ENCODE measurements at places on chromosomes 6 and 20.

DNA sequence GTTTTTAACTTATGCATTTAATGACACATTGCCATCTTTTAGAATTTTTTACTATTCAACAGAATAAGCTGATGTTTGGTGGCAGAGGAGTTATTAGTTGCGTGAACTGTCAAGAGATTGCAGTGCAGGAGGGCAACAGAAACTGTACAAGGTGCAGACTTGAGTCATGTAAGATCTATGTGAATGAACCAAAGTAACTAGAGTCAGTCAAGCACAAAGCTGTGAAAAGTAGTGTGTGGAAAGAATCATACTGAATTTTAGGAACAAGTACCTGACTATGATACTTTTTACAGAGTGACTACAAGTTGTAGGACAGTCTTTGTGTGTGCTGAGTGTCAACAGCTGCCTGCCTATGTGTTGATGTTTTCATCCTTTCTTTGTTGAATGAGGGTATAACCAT, 2.7 kb upstream of the C6orf163 start:
- no peak for DNase-seq

DNA sequence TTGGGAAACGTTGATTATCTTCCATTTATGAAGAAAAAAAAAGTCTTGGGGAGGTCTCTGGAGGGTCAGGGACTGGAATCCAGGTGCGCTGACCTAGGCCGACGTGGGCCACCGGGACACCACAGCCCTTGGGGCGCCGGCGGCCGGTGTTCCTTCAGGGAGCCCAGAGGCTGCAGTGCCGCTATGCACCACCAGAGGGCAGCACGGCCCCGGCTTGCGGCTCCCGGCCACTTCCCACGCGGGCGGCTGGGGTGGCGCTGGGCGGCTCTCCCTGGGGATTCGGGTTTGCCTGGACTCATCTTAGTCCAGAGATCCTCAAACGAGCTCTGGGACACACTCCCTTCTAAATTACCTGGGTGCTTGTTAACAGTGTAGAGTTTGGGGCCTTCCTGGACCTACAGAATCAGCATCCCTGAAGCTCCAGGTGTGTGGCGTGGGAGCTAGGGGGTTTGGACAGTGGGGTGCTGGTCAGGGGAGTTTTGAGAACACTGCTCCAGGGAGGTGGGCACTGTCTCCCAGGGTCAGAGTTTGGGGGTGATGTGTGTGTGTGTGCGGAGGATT, 23.0 kb upstream of the GTSF1L start:
- peak; percentile 95 for DNase-seq

- no peak for DNase-seq
Measured at GRCh38 chr6:78810698-78811097, 56.7 kb upstream of the IRAK1BP1 start.

GRCh38 chr6:25966711-25967110, 4.1 kb downstream of the TRIM38 start:
- DNase-seq, result no peak

GRCh38 chr6:87151781-87152525, 3.4 kb upstream of the ZNF292 start:
- peak; percentile 72 for DNase-seq

DNA sequence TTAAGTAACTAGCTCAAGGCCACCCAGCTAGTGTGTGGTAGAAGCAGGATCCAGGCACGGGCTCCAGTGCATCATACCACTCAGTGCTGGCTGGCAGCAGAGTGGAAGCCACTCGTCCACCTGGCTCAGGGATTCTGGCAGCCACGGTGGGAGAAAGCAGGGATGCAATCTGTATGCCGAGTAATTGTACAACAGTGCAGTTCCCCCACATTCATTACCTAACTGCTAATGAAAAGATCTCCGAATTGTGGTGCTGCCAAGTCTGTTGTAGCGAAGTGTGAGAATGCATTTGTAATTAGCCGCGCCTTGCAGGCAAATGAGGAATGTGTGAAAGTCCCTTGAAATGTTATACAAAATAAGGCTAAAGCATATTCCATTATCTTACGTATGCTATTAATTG, 29.0 kb downstream of the KCNG1 start:
- DNase-seq, result no peak

DNA sequence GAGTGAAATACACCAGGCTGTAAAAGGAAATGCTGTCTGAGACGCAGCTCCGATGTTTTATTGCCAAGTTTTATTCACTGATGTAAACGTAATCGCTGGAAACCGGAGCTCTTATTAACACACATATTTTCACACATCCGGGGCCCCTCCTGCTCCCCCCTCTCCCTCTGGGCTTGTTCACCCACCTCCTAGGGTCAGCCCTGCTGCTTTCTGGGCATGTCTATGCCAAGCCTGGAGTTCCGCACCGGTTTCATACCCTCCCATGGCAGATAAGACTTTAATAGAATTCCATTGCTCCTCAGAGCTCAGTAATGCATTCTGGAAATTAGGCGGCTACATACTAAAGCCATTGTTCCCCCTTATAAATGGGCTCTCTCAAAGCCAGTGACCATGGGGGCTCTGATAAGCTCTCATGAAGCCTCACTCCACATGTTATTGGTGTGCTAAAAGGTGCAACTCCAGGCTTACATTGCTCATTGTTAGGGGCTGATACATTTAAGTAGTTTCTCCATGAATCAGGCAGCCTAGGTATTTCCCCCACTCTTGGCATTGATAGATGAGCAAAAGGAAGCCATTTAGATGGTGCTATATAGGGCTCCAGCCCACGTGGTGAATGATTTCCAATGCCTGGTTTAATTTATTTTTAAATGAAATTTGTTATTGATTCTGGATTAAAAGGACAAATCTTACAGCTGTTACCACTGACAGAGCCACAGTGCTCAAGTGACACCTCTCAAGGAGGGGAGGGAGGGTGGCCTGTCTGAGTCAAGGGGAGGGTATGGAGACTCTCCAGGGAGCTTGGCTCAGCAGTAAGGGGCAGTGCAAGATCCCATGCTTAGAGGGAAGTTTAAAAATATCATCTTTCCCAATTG, 4.5 kb upstream of the VSTM2L start:
- DNase-seq, result no peak

GRCh38 chr6:113271437-113271836, 585.7 kb upstream of the MARCKS start:
- DNase-seq, result no peak
